CD4-positive, alpha-beta T cell treated with Interleukin-21 for 1 hour (primary cell): ENCODE measurements at places on chromosomes 5 and 9.
A peak's percentile ranks its signal among the peaks of the same experiment; 100 is the strongest.

- peak; percentile 18 for DNase-seq
These were observed 15.4 kb downstream of the LMAN2 start for GRCh38 chr5:177336112-177336511.

DNA sequence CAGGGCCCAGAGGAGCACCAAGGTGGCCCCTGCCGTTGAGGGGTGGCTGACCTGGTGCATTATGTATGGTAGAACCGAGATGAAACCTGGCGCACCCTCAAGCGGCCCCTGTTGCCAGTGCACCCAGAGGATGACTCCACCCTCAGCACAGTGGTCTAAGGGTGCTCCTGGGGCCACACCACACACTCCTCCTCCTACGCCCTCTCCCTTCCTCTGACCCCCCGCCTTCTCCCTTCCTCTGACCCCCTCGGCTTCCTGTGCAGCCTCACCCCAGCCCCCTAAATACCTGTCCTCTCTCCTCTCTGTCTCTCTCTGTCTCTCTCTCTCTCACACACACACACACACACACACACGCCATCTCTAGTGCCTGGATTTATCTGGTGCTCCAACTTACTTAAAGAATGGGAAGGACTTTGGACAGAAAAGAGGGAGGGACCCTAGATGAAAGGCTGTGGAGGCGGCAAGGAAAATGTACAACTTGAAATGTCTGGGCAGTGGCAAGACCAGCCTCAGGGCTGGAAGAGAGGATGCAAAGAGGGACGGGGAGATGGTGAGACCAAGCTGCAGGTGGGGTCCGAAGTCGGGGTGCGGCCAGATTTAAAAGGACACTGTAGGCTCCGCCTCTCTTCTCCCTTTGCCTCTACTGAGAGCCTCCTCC is 18.2 kb upstream of the SLC30A5 start:
- DNase-seq: no peak

- DNase-seq: no peak
These were observed 10.6 kb downstream of the AFAP1L1 start for GRCh38 chr5:149282027-149282965.

- DNase-seq: no peak
These were observed 50.4 kb downstream of the STARD4 start for GRCh38 chr5:111461934-111462333.

DNA sequence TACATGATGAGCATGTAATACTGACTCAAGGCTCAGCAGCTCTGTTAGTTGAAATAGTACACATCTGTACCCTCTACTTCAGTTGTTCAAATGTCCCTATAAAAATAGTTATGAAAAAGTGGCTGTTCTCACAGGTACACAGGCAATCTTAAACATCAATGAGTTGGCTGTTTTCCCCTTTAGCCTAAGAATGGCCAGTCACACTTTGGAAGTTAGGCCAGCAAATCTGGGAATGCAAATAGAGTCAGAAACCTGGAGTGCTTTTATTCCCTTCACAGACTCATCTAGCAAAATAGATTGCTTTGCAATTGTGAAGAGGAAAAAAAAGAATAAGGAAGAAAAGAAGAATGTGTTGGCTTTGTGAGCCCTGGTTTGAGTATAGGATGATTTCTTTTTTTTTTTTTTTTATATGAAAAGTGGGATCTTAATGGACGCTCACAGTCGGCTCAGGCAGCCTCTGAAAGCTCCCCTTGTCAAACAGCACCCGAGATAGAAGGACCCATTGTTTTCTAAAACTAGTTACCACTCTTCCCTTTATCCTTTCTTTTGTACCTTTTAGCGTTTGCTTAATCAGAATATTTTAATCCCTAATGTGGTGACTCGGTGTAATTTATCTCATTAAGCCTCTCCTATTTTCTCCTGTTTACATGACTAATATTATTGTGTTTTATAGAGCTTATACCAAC is 27.9 kb upstream of the TLE1 start:
- DNase-seq: no peak

DNA sequence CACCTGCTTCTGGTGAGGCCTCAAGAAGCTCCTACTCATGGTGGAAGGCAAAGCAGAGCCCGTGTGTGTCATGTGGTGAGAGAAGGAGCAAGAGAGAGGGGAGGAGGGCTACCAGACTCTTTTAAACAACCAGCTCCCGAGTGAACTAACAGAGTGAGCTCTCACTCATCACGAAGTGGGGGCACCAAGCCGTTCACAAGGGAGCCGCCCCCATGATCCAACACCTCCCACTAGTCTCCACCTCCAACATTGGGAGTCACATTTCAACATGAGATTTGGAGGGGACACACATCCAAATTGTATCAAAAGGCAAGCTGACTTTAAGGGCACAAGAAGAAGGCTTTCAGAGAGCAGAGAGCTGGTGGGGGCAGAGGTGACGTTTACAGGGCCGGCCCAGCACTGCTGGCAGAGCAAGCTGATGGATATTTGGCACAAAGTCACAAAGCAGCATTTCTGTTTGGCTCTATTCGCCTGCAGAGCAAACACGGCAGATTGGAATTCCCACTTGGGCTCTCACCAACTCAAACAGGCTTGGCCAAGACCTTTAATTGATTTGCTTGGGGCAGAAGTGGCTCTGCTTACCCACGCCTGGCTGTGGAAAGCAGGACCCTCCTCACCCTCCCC is 20.0 kb downstream of the PITX1 start:
- no peak for DNase-seq

- no peak for DNase-seq
These were observed 584.0 kb downstream of the ACTL7B start for GRCh38 chr9:108271646-108272348.

DNA sequence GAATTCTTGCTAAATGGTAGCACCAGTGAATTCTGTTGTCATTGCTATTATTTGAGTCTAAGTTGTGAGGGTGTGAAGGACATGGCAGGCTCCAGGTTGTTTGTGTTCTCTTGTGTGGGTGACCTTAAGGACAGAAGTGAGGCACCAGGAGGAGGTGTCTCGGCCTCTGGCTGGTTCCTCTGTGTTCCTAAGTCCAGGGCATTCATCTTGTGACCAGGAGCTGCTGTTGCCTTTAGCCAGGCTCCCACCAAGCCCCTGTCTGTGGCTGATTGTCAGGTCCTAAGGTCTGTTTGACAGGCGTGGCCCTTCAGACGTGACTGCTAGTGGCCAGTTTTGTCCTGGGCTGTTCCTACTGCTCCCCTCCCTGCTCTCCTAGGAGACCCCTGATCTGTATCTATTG is 89.4 kb downstream of the ANGPTL2 start:
- no peak for DNase-seq

GRCh38 chr5:41683181-41683580 is 172.8 kb upstream of the PLCXD3 start:
- no peak for DNase-seq

DNA sequence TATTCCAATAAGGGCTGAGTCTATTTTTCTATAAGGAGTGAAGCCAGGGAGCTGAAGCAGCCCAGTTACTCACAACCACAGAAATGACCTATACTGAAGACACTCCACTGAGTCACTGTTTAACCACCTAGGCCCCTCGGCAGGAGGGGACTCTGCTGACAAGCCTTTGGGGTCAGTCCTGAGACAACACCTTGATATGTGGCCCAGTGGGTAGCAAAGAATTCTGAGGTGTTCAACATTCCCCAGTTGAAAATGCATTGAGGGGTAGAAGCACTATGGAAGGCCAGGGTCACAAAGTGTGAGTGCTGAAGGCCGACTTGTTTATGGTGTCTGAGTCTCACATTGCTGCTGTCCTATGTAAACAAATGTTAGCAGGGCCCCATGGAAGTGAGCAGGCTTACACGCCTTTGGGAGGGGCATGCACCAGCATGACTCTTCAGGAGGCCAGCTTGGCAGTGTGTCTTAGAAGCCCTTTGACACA is 112.6 kb upstream of the NFIL3 start:
- DNase-seq: no peak
